Temporal lobe (tissue), 4 donors: ENCODE measurements at places on chromosomes 5 and 9. TPM values are rescaled to one million over a fixed set of nuclear protein-coding genes. Genes with fewer than 3 reads are reported as not detected.

The PDZD2 gene
- 39.1 TPM for total RNA-seq

The ADGRD2 gene
- total RNA-seq: 0.25 TPM

The TSSK1B gene
- not detected for total RNA-seq

The MAP3K1 gene
- 16.0 TPM for total RNA-seq

The RLN2 gene
- not detected for total RNA-seq

The FBP2 gene
- total RNA-seq: not detected

The IRX2 gene
- total RNA-seq: under 0.01 TPM
